ENCODE measurements at places on chromosomes 2 and 18.

DNA sequence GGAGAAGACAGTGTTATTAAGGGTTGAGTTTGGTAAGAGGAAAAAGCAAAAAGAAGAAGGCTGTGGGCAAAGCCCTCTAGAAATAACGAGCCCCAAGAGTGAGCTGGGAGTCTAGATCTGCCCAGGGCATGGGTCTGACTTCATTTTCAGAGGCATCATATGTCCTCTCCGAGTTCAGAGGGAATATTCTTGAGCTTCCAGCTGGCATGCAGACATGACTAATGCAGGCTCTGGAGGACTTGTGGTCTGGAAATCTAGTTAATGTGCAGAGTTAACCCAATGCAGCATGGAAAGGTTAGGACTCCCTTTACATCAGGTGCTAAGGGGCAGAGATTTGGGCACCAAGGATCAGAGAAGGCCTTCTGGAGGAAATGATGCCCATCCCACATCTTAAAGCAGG lies 7.3 kb downstream of the ACMSD start:
- DNase-seq = no peak

- DNase-seq = no peak
Observed at GRCh38 chr2:120831891-120832290, 96.2 kb downstream of the GLI2 start.

- no peak for DNase-seq
Observed at GRCh38 chr2:192007581-192008228, 160.8 kb upstream of the CAVIN2 start.

- no peak for DNase-seq
Observed at GRCh38 chr18:50096766-50097435, 98.0 kb downstream of the MYO5B start.

DNA sequence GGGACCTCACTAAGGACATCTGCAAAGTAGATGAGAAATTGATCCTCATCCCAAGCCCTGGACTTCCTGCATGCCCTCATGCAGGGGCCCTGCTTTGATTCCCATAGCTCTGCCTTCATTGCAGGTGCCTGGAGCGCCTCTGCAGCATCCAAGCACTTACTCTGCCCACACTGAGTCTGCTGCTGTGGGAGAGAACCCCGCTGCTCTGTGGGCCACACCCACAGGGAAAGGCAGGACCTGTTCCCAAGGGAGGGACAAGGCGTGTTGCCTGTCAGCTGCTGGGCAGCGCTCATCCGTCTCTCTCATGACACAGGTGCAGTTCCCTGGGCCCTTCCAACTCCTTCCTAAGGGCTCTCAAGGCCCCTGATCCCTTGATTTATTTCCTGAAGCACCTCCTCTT lies 266.8 kb upstream of the SMIM21 start:
- no peak for DNase-seq

DNA sequence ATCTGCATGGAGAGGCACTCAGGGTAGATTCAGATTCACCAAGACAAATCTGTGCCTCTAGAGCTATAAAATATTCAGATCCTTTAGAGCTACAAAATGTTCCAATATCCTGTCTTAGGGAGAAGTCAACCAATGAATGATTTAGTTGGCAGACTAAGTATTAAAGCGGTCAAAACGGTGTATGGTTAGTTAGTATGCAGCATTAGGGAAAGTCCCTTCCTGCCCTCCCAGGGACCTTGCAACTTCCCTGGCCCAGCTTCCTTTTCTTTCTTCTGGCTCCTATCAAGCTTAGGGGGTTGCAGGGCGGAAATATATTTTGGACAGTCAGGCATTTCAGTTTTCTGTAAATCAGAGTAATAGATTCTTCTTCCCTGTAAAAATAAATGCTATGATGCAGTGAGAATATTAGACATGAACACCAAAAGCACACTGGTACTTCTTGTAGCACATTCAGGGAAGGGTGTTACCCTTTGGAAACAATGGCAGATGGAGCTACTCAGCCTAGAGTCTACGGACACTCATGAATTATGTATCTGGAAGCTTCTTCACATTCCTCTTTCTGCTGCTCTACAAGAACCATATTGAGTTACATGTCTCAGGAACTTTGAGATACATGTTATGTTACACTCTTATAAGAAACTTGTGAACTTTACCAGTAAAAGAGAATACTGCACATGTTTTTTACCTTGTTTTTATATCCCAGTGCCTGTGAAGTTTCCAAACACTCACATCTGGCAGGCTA lies 45.7 kb downstream of the CCDC93 start:
- no peak for DNase-seq

DNA sequence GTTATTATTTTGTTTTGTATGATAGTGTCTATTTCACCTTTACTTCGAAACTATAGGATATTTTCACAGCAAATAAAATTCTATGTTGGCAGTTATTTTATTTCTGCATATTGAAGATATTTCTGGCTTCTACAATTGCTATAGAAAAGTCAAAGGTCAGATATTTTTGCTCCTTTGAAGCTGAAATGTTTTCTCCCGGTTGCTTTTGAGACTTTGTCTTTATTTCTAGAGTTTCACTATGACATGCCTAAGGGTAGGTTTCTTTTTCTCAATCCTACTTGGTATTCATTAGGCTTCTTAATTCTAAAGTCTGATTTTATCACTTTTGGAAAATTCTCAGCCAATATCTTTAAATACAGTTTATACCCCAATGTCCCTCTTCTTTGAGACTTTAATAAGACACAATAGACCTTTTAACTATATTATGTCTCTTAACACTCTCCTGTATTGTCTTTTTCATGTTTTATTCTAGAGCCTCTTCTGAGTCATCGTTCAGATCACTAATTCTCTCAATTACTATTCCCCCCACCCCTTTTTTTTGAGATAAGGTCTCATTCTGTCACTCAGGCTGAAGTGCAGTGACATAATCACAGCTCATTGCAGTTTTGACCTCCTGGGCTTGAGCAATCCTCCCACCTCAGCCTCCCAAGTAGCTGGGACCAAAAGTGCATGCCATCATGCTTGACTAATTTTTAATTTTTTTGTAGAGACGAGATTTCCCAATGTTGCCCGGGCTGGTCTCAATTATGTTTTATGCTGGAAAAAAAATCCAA lies 50.5 kb downstream of the USP37 start:
- no peak for DNase-seq

- DNase-seq = no peak
Observed at GRCh38 chr2:95082477-95082876, 39.1 kb downstream of the MRPS5 start.

DNA sequence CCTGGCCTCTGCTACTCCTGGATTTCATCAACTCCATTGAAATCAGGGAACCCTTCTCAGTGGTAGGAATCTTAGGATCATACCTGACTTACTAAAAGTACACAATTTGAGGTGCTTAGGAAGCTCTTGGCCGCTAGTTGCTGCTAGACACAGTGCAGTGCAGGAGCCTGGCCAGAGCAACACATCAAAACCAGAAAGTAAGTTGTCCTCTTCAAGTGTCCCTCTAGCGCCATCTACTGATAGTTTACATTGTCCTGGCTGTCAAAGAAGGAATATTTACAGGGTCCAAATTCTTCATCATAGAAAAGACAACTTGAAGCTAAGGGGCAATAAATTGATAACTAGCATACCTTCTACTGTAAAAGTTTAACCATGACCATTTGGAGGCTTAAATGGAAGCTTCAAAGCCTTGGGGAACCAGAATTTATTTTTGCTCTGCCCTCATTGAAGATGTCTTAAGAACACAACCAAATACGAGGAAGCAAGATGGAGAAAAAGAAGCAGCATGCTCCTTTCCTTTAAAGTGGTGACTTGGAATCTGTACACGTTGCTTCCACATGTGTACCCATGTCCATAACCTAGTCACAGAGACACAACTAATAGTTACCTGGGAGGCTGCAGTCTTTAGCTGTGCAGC lies 889.1 kb upstream of the GCFC2 start:
- DNase-seq = peak; percentile 57

DNA sequence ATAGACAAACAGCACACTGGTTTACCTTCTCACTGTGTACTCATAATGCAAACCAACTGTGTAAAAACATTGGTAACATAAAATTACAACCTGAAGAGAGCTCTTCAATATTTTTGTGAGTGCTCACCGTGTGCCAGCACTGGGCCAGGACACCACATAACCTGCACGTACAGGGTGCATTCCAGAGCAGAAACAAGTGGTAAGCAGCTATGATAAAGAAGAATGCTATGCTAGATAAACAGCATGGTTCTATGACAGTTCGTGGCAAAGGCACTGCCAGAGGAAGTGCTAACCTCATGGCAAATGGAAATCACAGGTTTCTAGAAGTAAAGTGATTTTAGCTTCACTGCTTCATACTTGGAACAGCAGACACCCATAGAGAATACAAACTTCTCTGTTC lies 343.5 kb downstream of the MTX2 start:
- no peak for DNase-seq

DNA sequence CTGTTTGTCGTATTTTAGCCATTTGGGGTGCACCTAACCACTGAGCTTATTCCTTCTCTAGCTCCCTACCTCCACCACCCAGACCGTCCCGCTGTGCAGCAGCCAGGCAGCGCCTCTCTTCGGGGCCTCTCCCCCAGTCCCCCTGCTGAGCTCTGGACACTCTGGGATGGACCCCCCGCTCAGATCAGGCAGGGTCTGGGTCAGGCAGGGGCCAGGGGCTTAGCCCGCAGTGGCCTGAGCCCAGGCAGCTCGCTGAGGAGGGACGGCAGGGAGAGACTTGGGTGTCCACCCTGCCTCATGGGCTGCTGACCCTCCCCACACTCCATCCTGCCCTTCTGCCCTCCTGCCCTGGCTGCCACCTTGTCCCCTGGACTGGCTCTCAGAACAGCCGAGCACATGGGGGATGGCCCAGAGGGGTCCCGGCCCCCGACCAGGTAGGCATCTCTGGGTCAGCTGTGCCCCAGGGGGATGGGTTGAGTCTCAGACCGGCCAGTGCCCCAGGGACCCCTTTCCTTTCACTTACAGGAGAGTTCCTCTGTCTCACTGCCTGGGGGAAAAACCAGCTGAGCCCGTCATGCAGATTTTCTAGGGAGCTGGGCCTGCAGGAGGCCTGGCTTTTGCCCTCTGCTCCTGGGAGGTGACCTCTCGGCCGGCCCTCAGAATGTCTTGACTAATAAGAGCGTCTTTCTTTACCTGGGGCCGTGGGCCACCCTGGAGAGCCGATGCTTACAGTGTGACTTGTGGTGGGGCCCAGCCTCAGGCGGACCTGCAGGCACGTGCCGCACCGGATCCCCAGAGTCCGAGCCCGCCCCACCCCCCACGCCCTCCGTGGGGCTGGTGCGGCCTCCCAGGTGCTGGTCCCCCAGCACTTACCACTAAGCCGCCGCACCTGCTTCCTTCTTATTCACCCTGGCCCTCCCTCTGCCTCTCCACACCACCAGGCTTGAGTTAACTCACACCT lies 22.8 kb upstream of the PXDN start:
- DNase-seq = no peak

GRCh38 chr2:66456183-66457041 lies 21.5 kb downstream of the MEIS1 start:
- DNase-seq = no peak

DNA sequence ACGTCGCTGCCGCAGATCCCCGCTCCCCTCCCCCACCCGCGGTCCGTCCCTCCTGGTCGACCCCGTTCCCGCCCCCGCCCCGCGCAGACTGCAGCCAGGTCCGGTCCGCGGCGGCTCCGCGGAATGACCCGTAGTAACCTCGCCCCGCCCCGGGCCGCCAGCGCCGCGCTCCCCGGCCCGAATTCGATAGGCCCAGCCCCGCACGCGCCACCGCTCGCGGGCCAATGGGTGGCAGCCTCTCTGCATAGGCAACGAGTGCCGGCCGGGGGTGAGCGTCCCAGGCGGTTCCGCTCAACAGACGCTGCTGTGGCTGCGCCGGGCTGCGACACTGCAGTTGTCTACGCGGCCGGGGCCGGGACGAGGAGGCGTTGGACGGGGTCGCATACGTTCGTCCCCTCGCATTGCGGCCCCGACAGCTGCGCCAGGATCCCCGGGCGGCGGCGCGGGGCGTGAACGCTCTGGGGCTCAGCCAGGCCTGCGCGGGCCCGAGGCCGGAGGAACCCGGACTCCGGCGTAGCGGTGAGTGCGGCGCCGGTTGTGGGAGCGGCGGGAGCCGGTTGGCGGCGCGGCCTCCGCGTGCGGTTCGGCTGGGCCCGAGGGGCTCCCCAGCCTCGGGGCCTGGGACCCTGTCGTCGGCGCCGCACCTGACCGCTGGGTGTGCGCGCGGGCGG lies at the start of gene ACSL3:
Gene ACSL3 (plus strand): TSS at position 297 of the 671 bp plus-strand sequence. CDS start 47,737 bp downstream, outside the sequence.
- peak; percentile 98 for DNase-seq

- no peak for DNase-seq
Observed at GRCh38 chr2:195711478-195711877, 54.5 kb downstream of the SLC39A10 start.

DNA sequence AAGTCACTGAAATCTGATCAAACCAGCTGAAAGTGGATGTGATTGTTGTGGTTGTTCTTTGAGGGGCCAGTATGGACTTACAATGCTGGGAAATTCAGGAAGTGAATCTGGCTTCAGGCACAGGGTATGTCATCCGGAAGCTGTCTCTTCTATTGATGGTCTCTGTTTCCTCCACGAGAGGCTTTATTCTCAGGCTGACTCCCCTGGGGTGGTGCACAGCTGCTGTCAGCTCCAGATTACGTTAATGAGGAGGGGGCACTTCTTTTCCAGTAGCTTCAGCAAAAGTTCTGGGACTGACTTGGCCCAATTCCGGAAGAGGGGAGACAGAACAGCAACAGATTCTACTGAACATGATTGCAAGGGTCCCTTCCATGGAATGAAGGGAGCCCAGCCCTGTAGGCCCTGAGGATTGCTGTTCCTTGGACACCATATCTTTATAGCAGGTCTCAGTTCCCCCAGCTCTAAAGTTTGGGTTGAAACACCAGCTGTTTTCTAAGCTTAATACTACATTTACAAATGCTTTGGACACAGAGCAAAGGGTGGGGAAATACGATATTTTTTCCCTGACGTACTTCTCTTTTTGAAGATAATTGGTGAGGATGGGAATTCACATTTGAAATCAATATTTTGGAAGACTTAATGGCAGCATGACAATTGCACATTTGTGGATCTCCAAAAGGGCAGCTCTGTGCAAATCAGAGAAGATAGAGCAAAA lies 400.9 kb downstream of the TSN start:
- DNase-seq = no peak

DNA sequence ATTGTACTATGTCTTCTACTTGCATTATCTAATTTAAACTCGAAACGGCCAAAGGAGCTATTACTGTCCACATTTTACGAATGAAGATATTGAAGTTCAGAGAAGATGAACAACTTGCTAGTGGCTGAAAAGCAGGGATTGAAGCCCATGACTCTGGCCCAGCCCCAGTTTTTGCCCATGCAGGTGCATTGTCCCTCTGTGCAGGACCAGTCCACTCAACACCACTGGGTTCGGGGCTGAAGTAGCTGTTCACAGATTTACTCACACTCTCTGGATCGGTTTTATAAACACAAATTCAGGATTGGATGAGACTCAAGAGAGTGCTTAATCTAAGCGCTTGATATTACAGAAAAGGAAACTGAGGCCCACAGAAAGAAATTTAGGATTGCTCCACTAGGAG lies 1.4 kb upstream of the IHH start:
- DNase-seq = no peak

- DNase-seq = no peak
Observed at GRCh38 chr2:187549193-187549592, 5.0 kb downstream of the TFPI start.
